Suppressor macrophage treated with lipopolysaccharide for 1 hour (primary cell): ENCODE measurements at places on chromosomes 13 and 19.

- DNase-seq: peak; percentile 82
Observed at GRCh38 chr13:46100191-46100815, 4.5 kb downstream of the CPB2 start.

GRCh38 chr19:14505488-14506239, 9.7 kb upstream of the GIPC1 start:
- peak; percentile 68 for DNase-seq

- DNase-seq: no peak
Observed at GRCh38 chr19:2841855-2842574, 740 bp downstream of the ZNF555 start.

DNA sequence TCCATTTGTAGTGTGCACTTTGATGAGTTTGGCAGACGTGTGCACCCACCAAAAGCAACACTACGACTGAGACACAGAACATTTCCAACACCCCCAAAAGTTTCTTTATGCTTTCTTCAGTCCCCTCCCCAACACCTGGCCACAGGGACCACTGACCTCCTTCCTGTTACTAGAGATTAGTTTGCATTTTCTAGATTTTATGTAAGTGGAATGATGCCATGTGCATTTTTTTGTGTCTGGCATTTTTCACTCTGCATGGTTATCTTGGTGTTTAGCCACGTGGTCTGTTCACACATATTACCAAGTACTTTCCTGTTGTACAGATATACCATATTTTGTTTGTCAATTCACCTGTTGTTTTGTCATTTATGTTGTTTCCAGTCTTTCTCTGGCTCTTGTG, 44.6 kb upstream of the URI1 start:
- DNase-seq: no peak

DNA sequence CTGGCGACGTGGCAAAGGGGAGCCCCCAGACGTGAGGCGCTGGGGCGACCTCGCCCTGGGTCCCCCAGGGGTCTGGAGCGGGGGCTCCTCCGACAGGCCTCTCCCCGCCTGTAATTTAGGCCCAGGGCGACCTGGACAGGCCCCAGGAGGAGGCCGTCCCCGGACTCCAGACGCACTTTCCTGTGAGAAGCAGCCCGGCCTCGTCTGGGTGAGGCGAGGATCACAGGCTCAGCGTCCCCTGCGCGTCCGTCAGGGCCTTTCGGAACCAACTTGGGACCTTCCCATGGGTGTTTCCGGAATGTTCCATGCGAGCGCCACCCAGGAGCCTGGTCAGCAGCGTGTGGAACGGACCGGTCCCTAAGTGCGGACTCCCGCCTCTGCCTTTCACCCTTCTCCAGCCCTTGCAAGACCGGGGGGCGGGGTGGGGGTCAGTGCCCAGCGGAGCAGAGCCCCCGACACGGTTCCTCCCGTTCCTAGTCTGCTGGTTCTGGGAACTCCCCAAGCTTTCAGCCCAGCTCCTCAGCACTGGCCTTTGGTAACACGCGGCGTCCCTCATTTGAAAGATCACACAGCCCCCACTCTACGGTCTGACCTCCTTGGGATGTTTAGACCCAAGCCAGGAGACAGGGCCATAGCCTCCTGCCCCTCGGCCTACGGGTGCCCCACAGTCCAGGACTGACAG, 1.1 kb upstream of the GRTP1 start:
- no peak for DNase-seq
